ENCODE measurements at places on chromosomes 7 and 10.

- no peak for DNase-seq
Measured at GRCh38 chr7:921071-921461, 33.4 kb downstream of the ADAP1 start.

- no peak for DNase-seq
Measured at GRCh38 chr10:129032372-129033313, 434.4 kb upstream of the MGMT start.

- DNase-seq: peak; percentile 55
Measured at GRCh38 chr10:13165177-13165576, 3.8 kb downstream of the MCM10 start.

DNA sequence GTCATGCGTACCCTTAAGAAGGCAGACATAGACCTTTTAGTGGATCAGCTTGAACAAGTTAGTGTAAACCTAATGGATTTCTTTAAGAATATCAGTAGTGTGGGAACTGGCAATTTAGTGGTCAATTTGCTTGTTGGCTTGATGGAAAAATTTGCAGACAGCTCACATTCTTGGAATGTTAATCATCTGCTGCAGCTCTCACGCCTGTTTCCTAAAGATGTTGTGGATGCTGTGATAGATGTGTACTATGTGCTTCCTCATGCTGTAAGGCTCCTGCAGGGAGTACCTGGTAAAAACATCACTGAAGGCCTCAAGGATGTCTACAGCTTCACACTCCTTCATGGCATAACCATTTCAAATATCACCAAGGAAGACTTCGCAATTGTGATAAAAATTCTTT lies 103.4 kb downstream of the ABCA13 start:
- DNase-seq: no peak

GRCh38 chr10:132421847-132422751 lies 25.1 kb downstream of the PWWP2B start:
- peak; percentile 32 for DNase-seq

DNA sequence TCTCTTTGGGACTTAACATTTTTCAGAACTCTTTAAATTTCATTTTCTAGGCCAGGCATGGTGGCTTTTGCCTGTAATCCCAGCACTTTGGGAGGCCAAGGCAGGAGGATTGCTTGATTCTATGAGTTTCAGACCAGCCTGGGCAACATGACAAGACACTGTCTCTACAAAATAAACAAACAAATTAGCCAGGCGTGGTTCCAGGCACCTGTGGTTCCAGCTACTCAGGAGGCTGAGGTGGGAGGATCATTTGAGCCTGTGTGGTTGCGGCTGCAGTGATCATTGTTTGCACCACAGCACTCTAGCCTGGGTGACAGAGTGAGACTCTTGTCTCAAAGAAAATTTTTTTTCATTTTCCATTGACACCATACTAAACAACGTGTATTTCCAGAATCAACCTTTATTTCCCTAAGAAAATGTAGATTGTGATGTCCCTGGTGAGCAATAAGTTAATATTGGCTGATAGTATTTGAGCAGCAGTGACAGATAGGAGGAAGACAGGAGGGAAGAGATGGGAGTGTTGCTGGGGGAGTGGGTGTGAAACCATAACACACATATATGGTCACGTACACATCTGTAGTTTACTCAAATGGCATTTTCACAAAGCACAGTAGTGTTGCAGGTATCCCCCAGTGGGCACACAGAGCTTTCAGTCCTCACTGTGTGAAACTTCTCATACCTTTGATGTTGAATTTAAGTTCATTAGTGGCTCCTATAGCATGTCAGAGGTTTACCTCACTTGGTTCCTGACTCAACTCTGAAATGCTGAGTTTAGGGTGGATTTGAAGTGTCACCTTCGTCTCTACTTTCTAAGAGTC lies 205.6 kb downstream of the AUTS2 start:
- DNase-seq: no peak

DNA sequence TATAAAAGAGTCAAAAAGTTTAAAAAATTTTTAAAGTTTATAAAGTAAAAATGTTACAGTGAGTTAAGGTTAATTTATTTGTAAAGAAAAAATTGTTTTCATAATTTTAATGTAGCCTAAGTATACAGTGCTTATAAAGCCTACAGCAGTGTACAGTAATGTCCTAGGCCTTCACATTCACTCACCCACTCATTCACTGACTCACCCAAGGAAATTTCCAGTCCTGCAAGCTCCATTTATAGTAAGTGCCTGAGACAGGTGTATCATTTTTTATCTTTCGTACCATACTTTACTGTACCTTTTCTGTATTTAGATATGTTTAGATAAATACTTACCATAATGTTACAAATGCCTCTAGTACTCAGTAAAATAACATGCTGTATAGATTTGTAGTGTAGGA lies 269.7 kb upstream of the PHF14 start:
- DNase-seq: no peak

DNA sequence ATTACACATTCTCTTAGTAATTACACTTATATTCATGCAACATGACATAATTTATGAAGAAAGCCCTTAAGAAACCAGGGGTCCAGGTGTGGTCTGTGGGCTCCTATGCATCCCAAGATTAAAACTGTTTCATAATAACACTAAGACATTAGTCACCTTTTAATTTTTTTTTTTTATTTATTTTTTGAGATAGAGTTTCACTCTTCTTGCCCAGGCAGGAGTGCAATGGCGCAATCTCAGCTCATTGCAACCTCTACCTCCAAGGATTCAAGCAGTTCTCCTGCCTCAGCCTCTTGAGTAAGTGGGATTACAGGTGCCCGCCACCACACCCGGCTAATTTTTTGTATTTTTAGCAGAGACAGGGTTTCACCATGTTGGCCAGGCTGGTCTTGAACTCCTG lies 12.5 kb downstream of the GDI2 start:
- DNase-seq: no peak

DNA sequence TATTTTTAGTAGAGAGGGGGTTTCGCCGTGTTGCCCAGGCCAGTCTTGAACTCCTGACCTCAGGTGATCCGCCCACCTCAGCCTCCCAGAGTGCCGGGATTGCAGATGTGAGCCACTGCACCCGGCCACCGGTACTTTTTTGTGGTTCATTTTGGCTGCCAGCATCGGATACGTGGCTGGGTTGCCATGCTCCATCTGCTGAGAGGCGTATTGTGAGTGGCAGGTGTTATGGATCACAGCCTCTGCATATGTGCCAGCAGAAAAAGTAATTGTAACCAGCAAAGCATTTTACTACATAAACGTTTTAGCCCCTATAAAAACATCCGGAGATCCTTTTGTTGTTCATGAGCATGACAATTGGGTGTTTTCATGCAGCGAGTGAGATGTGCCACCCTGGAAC lies 7.1 kb downstream of the FOXK1 start:
- DNase-seq: no peak

DNA sequence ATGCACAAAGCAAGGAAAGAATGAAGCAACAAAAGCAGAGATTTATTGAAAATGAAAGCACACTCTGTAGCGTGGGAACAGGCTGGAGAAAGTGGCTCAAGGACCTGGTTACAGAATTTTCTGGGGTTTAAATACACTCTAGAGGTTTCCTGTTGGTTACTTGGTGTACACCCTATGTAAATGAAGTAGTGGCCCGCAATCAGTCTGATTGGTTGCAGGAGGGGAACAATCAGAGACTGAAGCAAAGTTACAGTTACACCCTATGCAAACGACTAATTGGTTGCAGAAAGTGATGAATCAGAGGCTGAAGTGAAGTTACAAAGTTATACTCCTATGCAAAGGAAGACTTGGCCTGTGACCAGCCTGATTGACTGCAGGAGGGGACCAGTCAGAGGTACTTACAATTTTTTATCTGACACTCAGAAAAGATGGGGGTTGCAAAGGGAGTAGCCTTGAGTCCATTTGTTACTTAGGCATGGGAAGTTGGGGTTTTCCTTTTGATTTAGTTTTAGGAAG lies 3.6 kb upstream of the MTPN start:
- DNase-seq: peak; percentile 87
